ENCODE measurements at places on chromosomes 4 and X. TPM values are rescaled to one million over a fixed set of nuclear protein-coding genes. Genes with fewer than 3 reads are reported as not detected.

The HHIP gene
- 1.4 TPM for polyA plus RNA-seq

The PFKFB1 gene
- polyA plus RNA-seq = 0.60 TPM

The TMEM150C gene
- 25.6 TPM for polyA plus RNA-seq

The ATP1B4 gene
- polyA plus RNA-seq = not detected

The SUPT20HL1 gene
- not detected for polyA plus RNA-seq

The TBC1D9 gene
- 55.7 TPM for polyA plus RNA-seq

The HMGN5 gene
- 37.4 TPM for polyA plus RNA-seq

The CDKL2 gene
- 10.5 TPM for polyA plus RNA-seq

DNA sequence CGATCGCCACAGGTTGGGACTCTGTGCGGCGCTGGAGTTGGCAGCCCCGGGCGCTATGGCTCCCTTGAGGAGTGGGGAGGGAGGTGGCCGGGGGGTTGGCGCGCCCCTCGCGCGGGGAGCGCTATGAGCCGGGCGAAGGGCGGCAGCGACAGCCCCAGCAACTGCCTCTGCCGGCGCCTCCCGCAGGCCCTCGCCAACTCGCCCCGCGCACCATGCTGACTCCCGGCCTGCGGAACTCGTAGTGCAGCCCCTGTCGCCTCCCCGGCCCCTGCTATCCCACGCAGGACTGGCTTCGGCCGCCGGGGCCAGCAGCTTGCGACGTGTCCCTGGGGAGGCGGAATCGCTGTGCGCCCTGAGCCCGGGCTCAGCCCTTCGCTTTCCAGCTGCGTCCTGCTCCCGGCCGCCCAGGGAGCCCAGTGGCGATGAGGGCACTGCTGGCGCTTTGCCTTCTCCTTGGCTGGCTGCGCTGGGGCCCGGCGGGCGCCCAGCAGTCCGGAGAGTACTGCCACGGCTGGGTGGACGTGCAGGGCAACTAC lies 415 bp downstream of the SHISA3 start:
- no peak for DNase-seq

GRCh38 chr4:4754641-4755040 lies 104.8 kb upstream of the MSX1 start:
- DNase-seq = no peak

- no peak for DNase-seq
Measured at GRCh38 chr4:56448301-56448700, 12.2 kb downstream of the PAICS start.

DNA sequence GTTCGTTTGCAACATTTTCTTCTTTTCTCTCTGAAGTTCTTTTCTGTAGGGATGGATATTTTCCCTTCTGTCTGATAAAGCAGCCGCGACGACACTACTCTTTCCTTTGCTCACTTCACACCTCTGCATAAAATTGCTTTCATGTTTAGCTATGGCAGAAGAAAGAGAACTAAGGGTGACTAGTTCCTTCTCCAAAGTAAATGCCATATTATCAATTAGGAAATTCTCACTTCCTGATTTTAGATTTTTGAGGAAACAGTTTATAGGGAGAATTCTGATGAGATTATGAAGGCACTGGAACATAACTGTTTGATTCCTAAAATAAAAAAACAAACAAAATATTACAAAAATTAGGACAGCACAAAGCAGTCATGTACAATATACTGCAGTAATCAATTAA lies 29.2 kb downstream of the FANCB start:
- no peak for DNase-seq

- DNase-seq = no peak
Measured at GRCh38 chr4:42280327-42281095, 116.8 kb upstream of the SHISA3 start.

- no peak for DNase-seq
Measured at GRCh38 chrX:115047715-115048114, 30.3 kb upstream of the IL13RA2 start.

GRCh38 chr4:157196046-157196445 lies 24.5 kb upstream of the GRIA2 start:
- DNase-seq = no peak

DNA sequence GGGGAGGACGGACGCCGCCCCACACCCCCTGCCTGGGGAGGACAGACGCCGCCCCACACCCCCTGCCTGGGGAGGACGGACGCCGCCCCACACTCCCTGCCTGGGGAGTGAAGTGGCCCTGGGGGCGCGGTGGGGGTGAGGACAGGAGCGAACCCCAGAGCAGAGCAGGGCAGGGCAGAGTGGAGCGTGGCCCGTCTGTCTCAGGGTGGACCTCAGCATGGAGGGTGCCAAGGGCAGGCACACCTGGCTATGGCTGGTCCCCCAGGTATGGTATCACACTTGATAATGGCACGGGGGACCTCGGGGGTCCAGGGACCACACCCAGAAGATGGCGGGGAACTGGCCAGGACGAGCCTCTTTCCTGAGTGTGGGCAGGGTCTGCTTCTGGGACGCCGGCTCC lies 9.6 kb downstream of the LRPAP1 start:
- DNase-seq = no peak

DNA sequence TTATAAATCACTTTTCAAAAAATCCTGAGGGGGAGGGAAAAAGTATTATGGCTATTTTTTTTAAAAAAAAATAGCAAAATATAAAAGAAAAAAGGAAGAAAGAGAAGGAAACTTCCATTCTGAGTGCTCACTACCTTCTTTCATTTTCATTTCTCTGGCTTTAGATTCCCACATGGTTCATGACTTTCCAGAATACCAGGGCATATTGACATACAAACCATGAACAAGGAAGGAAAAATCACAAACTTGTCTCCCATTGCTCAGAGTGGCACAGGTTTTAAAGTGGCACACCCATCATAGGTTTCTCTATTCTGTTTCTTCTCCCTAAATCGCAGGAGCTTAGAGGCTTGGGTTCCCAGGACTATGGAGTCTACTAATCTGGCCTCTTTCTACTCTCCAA lies 136.3 kb upstream of the CXXC4 start:
- no peak for DNase-seq

DNA sequence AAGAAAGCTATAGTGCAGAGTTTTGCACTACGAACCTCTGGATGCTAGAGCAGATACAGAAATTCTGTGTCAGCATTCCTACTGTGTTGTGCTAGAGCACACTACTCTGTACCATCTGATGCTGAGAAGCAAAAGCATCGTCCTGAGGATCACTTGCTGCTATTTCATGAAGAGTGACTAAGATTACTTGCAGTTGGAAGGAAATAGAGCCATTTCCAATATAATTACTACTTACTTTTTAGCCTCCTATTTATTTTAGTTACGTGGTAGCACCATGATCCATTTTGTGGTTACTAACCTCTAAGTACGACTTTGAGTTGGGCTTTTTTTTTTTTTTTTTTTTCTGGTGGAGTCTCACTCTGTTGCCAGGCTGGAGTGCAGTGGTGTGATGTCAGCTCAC lies 226.7 kb downstream of the PALLD start:
- DNase-seq = no peak

GRCh38 chr4:1720163-1720983 lies 750 bp downstream of the TMEM129 start:
- no peak for DNase-seq

Data from renal cortex interstitium (tissue), 15 donors.